GM18507 (cell line): ENCODE measurements at places on chromosomes 3 and 15.

- no peak for DNase-seq
Measured at GRCh38 chr15:74458473-74458872, 2.5 kb downstream of the UBL7 start.

DNA sequence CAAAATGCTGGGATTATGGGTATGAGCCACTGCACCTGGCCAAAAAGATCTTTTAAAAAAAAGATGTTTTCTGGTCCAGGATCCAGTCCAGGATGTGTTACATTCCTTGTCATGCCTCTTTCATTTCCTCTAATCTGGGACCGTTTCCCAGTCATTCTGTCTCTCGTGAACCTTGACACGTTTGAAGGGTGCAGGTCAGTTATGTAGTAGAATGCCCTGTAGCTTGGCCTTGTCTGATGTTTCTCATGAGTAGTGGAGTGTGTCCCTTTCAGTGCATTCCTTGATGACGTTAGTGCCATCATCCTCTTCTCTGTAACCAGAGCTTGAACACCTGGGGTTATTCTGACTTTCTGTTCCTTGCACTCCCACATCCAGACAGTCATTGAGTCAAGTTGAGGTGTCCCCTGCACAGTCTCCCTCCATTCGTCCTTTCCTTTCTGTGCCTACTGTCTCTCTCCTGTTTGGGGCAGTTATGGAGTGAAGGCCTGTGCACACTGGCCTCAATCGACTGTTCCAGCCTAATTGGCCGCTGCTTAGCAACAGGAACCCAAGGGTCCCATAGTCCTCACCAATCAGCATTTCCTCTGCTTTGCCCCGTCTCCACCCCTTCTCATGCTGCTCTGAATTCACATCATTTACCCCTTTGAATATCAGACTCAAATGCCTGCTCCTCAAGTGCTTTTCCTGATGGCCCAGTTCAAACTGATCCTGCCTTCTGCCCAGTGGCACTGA lies 5.5 kb downstream of the FAM81A start:
- DNase-seq, result no peak

DNA sequence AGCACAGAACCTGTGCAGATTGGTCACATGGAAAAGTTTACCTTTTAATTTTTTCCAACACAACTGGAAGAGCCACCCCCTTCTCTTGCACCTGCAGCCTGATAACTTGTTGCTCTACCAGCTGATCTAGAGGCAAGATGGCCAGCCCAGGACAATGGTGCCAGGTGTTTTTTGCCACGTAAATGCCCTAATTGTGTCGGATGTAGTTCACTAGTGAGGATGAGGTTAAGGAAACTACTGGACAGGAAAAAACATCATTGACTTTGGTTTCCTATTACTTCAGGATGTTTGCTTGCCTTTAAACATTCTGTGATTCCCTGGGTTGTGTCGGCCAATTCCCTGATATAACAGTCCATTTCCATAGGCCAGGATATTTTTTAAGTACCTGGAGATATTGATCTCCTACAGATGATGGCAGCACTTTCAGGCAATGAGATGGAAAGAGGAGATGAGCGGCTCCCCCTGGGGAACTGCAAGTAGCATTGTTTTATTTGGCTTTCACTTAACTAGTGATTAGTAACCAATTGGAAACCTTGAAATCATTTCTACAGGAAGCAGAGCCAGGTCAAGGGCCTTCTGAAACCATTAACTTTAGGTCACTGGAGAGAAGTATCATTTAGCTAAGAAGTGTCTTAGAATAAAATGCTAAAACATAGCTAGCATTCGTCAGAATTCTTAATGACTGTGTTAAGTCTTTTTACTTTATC lies 72.5 kb downstream of the OSBPL10 start:
- DNase-seq, result no peak

DNA sequence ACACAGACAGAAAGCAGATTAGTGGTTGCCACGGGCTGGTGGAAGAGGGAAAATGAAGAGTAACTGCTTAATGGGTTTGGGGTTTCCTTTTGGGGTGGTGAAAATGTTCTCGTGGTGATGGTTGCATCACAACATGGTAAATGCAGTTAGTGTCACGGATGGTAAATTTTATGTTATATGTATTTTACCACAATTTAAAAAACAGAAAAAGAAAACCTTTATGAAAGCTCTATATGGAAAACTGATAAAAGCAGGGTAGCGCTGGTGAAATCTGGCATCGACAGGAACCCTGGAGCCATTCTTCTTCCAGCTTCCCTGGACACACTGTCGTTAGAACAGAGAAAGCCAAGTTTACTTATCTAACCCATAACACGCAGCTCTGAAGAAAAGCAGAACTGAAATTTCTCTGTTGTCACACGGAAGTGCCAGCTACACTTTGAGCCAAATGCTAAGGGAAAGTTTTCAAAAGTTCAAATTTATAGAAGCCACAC lies 287.7 kb upstream of the NR2F2 start:
- DNase-seq, result no peak
